ENCODE measurements at places on chromosomes 11 and 22.

GRCh38 chr11:118398791-118399559 lies 2.4 kb upstream of the ATP5MG start:
- no peak for DNase-seq

- no peak for DNase-seq
Observed at GRCh38 chr11:15112131-15112541, 2.6 kb upstream of the INSC start.

DNA sequence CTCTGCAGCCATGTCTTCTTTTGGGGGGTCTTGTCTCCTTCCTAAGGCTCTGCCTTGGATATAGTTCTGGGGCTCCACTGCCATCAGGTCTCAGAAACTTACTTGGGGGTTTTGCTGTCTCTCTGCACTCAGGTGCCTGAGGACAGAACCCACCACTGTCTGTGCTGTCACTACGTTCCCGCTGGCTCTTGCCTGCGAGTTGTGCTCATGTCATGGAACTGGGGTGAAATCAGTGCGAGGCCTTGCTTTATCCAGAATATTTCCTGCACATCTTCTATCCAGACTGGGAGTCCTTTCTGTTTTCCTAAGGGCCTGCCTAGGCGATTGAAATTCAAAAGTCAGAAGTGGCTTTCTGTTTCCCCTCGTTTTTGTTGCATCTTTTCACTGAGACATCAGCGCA lies 6.6 kb upstream of the USP2 start:
- DNase-seq = no peak

GRCh38 chr11:45924927-45925326 lies 2.5 kb downstream of the LARGE2 start:
- no peak for DNase-seq

DNA sequence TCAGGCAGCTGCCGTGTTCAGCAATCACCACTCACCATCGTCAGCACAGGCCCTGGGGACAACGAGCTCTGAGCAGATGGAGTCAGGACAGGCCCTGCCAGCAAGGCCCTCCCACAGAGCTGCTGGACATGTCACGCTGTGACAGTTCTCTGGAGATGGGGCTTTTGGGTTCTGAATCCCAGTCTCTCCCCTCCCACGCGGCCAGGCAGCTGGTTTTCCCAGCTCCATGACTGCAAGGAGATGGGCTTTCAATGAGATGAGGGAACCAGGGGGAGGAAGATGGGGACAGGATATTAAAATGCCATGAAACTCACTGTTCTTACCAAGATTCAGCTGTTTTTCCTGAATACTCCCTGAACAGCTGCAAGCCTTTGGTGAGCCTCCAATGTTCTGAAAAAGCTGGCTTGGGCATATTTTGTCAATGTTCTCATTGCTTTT lies 305.9 kb downstream of the BRD1 start:
- DNase-seq = no peak

DNA sequence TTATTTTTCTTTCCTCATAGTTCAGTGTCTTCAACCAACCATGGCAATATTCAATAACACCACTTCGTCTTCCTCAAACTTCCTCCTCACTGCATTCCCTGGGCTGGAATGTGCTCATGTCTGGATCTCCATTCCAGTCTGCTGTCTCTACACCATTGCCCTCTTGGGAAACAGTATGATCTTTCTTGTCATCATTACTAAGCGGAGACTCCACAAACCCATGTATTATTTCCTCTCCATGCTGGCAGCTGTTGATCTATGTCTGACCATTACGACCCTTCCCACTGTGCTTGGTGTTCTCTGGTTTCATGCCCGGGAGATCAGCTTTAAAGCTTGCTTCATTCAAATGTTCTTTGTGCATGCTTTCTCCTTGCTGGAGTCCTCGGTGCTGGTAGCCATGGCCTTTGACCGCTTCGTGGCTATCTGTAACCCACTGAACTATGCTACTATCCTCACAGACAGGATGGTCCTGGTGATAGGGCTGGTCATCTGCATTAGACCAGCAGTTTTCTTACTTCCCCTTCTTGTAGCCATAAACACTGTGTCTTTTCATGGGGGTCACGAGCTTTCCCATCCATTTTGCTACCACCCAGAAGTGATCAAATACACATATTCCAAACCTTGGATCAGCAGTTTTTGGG lies at the start of gene OR51T1:
Gene OR51T1, plus strand, starts transcription at position 41 of the 641 bp plus-strand sequence. Its CDS starts 0 bp downstream, at position 41.
- peak; percentile 78 for DNase-seq

DNA sequence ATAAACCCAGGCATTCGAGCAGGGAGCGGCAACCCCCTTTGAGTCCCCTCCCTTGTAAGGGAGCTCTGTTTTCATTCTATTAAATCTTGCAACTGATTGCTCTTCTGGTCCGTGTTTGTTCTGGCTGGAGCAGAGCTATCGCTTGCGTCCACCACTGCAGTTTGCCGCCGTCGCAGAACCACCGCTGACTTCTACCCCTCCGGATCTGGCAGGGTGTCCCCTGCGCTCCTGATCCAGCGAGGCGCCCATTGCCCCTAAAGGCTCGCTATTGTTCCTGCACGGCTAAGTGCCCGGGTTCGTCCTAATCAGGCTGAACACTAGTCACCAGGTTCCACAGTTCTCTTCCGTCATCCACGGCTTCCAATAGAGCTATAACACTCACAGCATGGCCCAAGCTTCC lies 10.4 kb upstream of the MS4A7 start:
- DNase-seq = no peak

DNA sequence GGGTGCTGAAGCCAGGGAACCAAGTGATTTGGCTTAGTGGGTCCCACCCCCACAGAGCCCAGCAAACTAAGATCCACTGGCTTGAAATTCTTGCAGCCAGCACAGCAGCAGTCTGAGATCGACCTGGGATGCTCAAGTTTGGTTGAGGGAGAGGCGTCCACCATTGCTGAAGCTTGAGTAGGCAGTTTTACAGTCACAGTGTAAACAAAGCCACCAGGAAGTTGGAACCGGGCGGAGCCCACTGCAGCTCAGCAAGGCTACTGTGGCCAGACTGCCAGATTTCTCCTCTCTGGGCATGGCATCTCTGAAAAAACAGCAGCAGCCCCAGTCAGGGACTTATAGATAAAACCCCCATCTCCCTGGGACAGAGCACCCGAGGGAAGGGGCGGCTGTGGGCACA lies 424.1 kb upstream of the TENM4 start:
- no peak for DNase-seq

- DNase-seq = peak; percentile 94
Observed at GRCh38 chr22:44351685-44352377, 39.1 kb upstream of the SHISAL1 start.

GRCh38 chr11:118618115-118618990 lies 10.9 kb downstream of the PHLDB1 start:
- peak; percentile 63 for DNase-seq

DNA sequence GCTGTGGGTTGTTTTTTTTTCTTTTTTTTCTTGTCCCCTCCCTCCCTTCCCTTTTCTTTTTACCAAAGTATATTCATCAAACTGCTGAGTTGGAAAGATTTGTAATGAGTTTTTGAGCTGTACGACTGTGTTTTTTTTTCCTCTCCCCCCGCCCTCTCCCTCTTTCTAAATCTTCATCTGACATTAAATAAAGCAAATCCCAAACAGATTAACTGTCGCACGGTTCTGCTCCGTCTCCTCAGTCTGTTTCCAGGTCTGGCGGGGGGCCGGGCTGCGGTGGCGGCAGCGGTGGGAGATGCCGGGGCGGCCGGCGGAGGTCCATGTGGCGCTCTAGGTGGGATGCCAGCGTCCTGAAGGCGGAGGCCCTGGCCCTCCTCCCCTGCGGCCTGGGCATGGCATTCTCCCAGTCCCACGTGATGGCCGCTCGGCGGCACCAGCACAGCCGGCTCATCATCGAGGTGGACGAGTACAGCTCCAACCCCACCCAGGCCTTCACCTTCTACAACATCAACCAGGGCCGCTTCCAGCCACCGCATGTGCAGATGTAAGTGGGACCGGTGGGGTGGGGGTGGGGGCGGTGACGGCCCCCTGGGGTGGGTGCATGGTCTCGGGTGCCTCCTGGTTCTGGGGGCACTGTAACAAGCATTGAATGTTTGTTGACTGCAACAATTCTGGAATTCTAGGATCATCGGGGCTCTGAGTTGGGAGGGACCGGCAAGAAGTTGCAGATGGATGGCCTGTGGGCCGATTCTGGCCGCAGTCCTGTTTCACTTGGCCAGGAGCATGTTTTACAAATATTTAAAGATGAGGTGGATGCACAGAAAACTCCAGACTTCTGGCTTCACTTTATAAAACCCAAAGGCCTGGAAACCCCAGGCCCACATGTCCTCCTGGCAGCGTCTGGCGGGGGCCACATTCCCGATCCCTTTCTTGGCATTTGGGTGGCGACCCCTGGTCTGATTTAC lies 13.1 kb downstream of the MPPED1 start:
- DNase-seq = no peak

- DNase-seq = no peak
Observed at GRCh38 chr11:59423835-59424234, 2.4 kb downstream of the OR5A2 start.

DNA sequence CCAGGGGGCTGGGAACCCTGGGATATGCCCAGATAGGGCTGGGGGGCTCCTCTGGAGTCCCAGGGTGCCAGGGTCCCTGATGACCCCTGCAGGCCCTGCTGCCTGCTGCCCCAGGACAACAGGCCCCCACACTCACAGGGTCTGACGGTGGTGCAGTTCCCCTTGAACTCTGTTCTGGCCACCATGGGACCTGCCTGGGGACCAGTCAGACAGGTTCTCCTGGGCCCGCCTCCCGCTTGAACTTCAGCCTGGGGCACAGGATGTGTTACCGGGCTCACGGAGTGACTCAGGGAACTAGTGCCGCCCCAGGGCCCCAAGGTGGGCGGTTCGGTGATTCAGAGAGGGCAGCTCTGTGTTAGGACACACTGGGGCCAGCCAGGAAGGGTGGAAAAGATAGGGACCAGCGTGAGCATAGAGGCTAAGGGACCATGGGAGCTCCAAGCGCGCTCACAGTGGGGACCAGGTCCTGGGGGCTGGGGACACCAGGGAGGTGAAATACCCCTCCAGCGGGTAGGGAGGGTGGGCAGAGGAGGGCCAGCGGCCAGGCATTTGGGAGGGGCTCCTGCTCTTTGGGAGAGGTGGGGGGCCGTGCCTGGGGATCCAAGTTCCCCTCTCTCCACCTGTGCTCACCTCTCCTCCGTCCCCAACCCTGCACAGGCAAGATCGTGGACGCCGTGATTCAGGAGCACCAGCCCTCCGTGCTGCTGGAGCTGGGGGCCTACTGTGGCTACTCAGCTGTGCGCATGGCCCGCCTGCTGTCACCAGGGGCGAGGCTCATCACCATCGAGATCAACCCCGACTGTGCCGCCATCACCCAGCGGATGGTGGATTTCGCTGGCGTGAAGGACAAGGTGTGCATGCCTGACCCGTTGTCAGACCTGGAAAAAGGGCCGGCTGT lies 21.5 kb upstream of the TXNRD2 start:
- DNase-seq = no peak

DNA sequence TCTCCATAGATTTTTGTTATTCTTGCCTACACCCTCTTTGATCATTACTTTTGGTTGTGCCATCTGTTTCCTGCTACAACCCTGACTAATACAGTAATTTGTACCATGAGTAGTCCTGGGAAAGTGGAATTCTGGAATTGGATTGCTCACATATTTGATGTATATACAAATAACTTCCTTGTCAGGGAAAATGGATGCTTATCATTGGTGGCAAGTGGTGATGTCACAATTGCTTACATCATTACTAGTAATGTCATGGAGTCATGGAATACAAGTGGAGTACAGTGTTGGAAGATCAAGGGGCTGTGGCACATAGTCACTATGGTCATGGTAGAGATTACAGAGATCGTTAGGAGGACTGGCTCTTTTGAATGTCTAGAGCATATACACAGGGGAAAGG lies 24.4 kb downstream of the AASDHPPT start:
- DNase-seq = no peak

DNA sequence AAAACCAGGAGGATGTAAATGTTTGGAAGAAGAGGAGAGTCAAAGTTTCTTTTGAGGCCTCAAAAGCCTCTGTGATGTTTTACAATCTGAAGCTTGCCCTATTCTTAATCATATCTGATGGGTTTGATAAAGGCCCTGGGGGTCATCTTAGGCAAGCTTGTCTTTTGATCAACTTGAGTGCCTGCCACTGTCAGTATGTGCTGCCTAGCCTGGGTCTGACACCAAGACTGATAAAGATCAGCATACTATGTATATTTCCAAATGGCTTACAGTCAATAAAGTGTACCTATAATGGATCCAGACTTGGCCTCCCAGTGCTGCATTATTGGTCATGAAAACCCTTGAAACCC lies 12.7 kb downstream of the EHF start:
- DNase-seq = no peak

- no peak for DNase-seq
Observed at GRCh38 chr11:78815831-78816230, 241.2 kb upstream of the NARS2 start.

DNA sequence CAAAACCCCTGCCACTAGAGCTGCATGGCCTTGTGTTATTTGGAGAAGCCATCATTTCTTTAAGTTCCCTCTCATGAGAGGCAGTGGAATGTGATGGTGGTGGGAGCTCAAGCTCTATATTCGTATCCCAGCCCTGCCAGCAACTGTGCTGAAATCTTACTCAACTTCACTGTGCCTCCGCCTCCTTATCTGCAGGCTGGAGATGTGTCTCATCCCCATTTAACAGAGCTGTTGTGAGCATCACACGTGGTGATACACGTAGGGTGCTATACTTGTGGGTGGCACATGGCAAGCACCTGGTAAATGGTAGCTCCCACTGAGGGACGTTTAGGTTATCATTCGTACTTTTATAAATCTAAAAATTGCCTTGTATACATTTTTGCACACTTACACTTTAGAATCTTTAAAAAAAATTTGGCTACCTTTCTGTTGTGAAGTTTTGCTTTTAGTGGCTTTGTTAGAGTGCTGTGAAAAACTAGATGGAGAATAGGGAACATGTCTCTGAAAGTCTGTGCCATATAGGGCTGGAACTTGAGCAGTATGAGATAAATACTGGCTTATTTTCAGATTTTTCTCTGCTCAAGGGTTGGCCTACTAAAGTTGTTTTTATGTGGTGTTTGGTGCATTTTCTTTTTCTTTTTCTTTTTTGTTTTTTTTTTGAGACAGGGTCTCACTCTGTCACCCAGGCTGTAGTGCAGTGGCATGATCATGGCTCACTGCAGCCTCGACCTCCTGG lies 23.2 kb downstream of the TNRC6B start:
- DNase-seq = no peak

GRCh38 chr11:17351510-17352176 lies at the start of gene NCR3LG1:
Gene NCR3LG1, plus strand, starts transcription at chr11:17351800. Its CDS starts 170 bp downstream, at chr11:17351970.
- DNase-seq = peak; percentile 43

DNA sequence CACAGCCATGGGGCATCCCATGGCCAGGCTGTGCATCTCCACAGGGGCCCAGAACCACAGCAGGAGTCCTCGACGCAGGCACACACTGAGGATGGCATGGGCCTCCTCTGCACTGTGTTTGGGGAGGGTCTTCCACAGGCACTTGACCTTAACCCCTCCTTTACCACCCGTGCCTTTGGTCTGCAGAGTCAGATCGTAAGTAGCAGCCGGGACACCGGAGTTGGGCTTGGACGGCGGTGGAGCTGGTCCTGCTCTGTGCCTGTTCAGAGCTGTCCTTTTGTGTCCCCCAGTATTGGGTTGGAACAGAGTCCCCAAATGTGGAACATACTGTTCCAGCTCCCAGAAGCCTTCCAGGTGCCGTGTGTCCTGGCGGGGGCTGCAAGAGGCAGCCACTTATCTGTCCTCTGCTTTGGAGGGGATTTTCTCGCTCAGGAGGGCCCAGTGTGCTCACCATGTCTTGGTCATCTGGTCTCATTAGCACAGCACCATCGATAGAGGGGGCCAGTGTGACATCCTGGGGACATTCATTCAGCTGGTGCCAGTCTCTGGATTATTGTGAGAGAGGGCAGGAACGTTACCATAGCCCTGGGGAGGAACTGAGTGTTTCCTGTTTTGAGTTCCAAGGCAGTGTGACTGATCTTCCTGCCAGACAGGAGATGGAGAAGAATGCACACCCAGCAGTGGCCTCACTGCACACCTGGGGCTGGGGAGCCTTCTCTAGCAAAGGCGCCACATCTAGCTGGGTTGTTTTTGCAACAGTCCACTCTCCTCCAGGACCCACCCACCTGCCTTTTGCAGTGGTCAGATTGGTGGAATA lies 12.4 kb downstream of the CRELD2 start:
- DNase-seq = peak; percentile 77

Data from myocyte (in vitro differentiated cells).